ENCODE measurements at places on chromosomes 3 and 15. TPM values are rescaled to one million over a fixed set of nuclear protein-coding genes. Genes with fewer than 3 reads are reported as not detected.

Gene RASA2
- total RNA-seq = 70.8 TPM

Gene CADPS
- total RNA-seq = not detected

Gene ZNF501
- 6.3 TPM for total RNA-seq

Gene IL17RD
- total RNA-seq = not detected

Gene PLXNA1
- total RNA-seq = 5.7 TPM

- peak; percentile 42 for DNase-seq
Measured at GRCh38 chr15:63891768-63892133, 58.0 kb upstream of the HERC1 start.

GRCh38 chr3:181278468-181279238 is 289.1 kb upstream of the DNAJC19 start:
- no peak for DNase-seq

DNA sequence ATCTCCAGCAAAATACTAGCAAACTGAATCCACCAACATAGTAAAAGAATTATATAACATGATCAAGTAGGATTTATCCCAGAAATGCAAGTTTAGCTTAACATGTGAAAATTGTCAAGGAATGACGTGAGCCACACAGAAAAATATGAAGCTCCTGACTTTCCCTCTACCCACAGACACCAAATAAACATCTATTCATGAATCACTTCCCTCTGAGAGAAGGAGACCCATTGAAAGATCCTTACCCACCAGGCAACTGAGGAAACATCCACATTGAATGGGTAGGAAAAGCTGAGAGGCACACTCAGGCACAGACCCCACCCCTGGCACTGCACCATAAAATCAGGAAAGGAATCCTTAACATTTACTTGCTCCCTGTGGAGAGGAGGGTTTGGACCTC is 102.2 kb upstream of the MANF start:
- no peak for DNase-seq

- DNase-seq = no peak
Measured at GRCh38 chr3:194518652-194519051, 31.9 kb upstream of the ATP13A3 start.

- no peak for DNase-seq
Measured at GRCh38 chr15:100112061-100112420, 229.7 kb downstream of the ADAMTS17 start.

DNA sequence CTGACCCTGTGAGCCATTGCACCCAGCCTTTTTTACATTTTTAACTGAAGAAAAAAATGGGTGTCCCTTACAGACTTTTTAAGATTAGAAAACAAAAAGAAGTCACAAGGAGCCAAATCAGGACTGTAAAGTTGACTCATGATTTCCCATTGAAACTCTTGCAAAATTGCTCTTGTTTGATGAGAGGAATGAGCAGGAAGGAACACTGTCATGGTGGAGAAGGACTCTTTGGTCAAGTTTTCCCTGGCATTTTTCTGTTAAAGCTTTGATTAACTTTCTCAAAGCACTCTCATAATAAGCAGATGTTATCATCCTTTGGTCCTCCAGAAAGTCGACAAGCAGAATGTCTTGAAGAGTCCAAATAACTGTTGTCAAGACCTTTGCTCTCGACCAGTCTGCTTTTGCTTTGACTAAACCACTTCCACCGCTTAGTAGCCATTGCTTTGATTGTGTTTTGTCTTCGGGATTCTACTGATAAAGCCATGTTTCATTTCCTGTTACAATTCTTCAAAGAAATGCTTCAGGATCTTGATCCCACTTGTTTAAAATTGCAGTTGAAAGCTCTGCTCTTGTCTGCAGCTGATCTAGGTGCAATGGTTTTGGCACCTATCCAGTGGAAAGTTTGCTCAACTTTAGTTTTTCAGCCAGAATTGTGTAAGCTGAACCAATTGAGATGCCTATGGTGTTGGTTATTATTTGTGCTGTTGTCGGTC is 369.4 kb downstream of the MAGI1 start:
- no peak for DNase-seq

DNA sequence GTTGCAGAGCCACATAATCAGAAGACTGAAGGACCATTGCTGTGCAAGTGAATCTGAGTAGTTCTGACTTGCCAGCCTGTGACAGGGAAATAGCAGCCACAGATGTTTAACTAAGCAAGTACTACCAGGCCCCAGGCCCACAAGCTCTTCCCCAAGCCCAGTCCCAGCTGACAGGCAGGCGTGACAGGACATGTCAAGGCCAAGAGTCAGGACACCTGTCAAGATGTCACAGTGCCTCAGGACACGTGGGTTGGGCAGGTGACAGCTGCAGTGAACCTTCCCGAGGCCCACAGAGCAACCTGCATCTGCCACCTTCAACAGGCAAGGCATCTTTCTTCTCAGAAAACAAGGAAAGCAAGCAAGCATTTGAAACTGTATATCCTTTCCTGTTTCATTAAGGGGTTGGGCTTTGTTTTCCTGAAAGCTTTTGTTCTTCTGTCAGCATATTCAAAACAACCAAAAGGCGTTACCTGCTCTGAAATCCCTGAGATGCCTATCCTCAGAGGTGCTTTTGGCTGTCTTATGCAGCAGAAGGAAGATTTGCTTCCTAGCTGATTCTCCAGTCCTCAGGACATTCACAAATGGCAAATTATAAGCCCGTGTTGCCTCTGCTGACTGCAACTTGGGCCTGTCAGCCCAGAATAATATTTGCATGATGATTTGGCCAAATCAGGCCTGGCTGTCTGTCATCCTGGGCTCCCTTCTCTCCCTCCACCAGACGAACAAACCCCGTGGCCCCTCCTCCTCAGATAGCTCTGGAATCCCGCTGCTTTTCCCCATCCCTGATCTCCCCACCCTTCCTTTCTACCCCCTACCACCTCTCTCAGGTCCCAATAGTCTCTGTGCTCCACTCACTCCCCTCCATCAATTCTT is 171.8 kb upstream of the WNT5A start:
- no peak for DNase-seq

GRCh38 chr15:52196891-52197290 is 5.7 kb upstream of the GNB5 start:
- no peak for DNase-seq

GRCh38 chr15:40243126-40243810 is 4.4 kb downstream of the PAK6 start:
- DNase-seq = no peak

GRCh38 chr3:106711650-106712049 is 665.6 kb upstream of the CCDC54 start:
- DNase-seq = no peak

DNA sequence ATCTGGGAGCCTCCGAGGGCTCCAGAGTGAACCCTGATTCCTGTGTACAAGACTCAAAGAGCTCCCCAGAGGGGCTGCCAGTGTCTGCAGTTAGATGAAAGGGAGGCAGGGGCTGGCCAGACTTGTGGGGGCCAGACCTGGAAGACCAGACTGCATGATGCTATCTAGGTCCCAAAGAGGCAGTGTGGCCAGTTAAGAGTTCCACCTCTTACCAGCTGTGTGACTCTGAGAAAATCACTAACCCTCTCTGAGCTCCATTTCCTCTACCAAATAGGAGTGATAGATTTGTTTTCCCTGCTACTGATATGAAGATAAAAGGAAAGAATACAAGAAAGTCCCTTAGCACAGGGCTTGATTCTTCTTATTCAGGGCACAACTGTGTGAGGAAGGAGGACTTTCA is 29.0 kb downstream of the ACSBG1 start:
- no peak for DNase-seq

GRCh38 chr3:57715686-57716085 is 22.8 kb upstream of the DENND6A start:
- DNase-seq = no peak

DNA sequence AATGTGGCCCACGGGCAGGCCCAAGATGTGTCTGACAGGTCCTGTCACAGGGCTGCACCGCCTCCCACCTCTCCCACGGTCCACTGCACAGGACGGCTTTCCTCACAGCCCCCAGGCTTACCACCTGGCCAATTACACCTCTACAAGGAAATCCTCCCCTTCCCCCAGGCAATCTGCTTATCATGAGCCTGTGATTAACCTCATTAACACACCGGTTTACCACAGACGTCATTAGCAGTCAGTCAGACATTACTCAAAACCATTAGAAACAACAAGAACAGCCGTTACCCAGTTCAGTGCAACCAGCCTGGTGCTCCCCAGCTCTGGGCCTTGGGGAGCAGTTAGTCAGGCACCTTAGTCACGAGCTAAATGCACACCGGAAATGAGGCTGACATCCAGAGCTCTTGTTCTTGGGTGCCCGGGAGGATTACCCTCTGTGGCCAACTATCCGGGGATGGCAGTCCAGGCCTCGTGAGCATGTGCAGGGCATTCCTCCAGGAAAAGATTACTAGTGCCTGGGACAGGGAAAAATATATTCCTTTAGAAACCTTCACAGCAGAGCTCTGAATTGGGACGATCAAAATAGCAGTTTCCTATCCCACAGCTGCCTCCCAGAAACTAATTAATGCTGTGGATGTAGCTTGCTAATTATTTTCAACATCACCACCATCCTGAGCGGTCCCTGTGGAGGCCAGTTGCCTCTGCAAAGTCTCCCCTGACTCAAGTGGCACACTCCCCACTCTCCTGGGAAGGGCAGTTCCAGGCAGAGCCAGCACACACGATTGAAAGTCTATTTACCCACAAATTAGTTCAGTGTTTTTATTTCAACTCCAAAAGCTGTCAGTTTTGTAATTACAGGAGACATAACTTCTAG is 117.4 kb upstream of the ZBED2 start:
- no peak for DNase-seq

Data from activated naive CD8-positive, alpha-beta T cell treated with anti-CD3 and anti-CD28 coated beads, Interleukin-2, amount 10 ng/mL, durations not matched to agents 7 days and 5 days (primary cell).